ENCODE measurements at places on chromosomes 12 and 14.

DNA sequence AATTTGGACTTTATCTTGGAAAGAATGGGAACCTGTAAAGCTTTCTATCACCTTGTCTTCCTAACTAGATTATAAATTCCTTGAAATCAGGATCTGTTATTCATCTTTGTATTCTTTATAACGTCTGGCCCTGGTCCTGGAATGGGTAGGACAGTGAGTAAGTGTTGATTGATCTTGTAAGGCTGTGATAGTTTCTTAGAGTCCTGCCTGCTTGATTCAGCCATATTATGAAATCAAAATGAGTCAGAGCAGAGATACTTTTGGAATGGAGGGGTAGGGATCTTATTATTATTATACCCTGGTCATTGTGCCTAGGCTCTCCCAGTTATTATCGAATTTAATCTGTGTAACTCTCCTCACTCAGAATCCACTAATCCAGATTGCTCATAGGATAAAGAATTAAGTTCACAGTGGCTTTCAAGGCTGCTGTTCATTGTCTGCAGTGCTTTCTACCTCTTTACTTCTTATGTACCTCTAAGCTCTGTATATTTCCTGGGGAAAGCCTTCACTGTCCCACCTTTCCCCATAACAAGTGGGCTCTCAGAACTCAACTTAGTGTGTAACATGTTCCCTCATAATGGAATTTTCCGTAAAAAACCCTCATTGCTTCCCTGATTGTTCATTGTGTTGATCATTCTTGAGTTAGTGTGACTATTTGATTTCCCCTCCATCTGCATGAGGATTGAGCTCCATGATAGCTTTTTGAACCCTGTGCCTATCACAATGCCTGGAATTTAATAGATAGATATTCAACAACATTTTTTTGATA is 93.3 kb downstream of the DAAM1 start:
- no peak for DNase-seq

DNA sequence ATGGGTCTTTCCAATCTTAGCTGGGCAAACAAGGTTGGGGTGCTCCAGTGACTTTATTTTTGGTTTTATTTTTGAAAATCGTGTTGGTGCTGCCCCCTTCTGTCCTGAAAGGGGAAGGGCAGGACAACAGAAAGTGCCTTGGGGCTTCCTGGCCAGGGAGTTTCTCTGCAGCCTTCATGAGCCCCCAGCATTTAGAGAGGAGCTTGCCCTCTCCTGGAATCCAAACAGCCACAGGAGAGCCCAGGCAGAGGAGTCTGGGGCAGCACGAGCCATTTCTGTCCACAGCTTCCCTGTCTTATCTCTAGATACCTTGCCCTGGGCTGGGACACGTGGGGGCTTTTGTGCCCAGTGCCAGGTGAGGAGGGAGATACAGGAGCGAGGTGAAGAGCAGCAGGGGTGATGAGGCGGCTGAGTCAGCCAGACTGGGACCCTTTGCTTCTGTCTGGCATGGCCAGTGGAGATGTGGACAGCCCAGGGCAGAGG is 4.4 kb upstream of the C1RL start:
- peak; percentile 68 for DNase-seq

DNA sequence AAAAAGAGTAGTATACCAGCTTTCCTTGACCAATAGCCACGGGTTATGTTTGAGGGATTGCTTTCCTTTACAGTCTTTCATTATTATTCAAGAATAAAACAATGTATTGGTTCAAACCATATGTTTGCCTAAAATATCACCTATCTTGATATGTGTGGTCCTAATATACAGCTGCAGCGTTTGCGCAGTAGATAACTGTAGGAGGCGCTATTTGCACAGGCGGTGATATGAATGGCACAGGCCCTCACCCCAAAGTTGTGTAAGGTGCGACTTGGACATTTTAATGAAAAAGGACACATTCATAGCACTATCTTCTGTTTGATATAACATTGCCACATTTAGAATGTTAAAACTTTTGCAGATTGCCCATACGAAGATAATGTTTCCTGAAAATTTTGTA is 298.4 kb downstream of the TRHDE start:
- DNase-seq = peak; percentile 36

DNA sequence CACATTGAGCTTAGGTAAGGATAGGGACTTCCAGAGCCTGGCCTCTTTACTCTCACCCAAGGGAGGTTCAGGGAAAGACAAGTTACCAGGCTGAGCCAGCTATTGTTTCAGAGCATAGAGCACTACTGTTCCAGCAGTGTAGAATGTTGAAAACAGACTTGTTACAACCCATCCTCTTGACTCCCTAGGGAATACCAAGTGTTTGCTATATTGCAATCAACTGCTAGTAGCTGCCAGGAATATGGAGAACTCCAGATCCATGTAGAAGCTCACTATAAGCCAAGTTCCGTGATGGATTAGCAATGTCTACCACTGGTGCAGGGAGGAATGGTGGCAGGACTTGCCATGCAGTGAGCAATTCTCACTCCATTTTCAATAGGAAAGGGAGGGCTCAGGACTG is 199.8 kb upstream of the RBM19 start:
- DNase-seq = no peak

DNA sequence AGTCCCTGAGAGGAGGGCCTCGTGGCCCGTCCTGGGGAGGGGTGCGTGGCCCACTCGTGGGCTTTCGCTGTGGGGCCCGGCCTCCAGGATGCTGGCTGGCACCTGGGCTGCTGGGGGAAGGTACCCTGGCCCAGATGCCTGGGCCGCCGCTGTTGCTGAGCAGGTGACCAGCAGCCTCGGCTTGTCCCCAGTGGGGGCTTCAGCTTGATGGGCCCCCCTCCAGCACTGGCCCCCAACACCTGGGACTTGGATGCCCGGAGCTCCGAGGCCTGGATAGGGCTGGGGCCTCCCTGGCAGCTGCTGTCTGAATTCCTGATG is 10.8 kb downstream of the KIF26A start:
- DNase-seq = no peak

- DNase-seq = no peak
Measured at GRCh38 chr12:122185079-122185478, 2.2 kb downstream of the LRRC43 start.
